K562 (cell line): ENCODE measurements at places on chromosomes 12 and 14. TPM values are rescaled to one million over a fixed set of nuclear protein-coding genes. Genes with fewer than 3 reads are reported as not detected.

- DNase-seq, result peak; percentile 14
These were observed 105.0 kb downstream of the PPP2R5E start for GRCh38 chr14:63438065-63438757.

Gene SAMD15
- 0.11 and 0.22 TPM in 2 replicates for total RNA-seq

GRCh38 chr12:111396726-111397445 lies 8.8 kb upstream of the SH2B3 start:
- peak; percentile 91 for DNase-seq

Gene CBX5
- total RNA-seq, result 72.6 and 82.3 TPM in 2 replicates

Gene IFNG-AS1
- not detected in 2 replicates for total RNA-seq

DNA sequence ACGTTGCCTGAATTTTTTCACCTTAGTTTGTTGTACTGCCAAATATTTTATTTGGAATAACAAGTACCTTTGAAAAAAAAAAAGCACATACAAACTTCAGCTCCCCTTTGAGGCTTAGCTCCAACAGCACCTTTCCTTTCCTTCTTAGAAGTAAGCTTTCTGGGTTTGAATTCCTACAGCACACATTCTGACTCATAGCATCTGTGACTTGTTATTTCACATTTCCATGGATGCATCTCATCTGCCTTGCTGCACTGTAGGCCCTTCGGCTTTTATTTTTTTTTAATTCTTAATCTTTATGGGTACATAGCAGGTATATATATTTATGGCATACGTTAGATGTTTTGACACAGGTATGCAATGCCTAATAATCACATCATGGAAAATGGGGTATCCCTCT lies 7.2 kb downstream of the LGALS3 start:
- DNase-seq, result no peak

GRCh38 chr14:105419195-105420091 lies at the start of gene MTA1:
Gene MTA1, plus strand, starts transcription at chr14:105419827. Its CDS starts 209 bp downstream, at chr14:105420036.
- peak; percentile 66 for DNase-seq
